PC-9 (cell line): ENCODE measurements at places on chromosomes 2 and 18. TPM values are rescaled to one million over a fixed set of nuclear protein-coding genes. Genes with fewer than 3 reads are reported as not detected.

DNA sequence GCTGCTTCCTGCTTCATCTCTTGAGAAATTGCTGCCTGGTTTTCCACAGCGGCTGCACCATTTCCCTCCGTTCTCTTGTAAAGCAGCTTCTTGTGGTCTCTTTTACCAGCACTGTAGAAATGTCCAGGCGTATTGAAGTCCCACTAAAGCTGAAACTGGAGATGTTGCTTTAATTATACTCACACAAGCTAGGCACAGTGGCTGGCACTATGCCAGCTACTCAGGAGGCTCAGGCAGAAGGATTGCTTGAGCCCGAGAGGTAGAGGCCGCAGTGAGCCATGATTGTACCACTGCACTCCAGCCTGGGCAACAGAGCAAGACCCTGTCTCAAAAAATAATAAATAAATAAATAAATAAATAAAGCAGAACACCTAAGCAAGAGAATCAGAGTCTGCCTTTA lies 19.2 kb upstream of the ATP9B start:
- H3K27ac ChIP-seq: no peak overlapping the region
- H3K27me3 ChIP-seq: peaks cover 74% of the 10 kb centered on the region
- no peak for DNase-seq
- H3K4me3 ChIP-seq: no peak overlapping the region

DNA sequence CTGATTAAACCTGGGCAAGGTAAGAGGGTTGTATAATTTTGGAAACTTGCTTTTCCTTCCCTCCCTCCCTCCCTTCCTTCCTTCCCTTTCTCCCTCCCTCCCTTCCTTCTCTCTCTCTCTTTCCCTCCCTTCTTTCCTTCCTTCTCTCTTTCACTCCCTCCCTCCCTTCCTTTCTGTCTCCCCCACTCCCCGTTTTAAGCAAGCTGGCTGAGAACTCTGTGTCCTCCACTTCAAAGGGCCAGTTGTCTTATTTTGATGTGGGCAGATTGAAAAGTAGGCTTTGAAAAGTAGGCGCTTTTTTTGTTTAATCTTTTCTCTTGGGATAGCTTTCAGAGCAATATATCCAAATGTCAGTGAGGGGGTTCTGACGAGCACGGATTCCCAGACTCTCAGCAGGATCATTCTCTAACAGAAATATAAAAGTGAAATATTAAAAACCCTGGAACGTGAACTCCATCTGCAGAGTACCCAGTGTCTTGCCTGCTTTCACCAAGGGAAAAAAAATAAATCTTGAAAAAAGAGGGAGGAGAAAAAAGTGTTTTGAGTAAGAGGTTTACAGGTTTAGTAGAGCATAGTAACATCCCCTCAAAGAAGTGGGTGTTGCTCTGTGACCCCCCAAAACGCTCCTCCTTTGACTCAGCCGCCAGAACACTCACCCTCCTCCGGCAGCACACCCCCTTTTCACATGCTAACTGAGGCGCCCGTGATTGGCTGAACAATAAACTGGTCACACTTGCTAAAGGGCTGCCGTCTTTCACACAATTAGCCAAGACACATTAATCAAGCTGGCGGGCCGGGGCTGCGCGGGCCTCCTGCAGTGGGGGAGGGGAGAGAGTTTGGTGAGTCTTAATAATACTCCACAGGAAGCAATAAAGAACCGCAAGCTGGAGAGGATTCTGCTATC lies 52.2 kb downstream of the CDK15 start:
- H3K27ac ChIP-seq: no peak overlapping the region
- no peak for DNase-seq
- H3K4me1 ChIP-seq: peaks cover 15% of the 10 kb centered on the region
- no peaks in the 10 kb centered on the region for H3K27me3 ChIP-seq
- no peaks in the 10 kb centered on the region for H3K36me3 ChIP-seq

GRCh38 chr2:123127236-123127635 lies 897.9 kb upstream of the CNTNAP5 start:
- H3K4me1 ChIP-seq: no peaks in the 10 kb centered on the region
- H3K4me3 ChIP-seq: no peak overlapping the region
- H3K36me3 ChIP-seq: no peaks in the 10 kb centered on the region
- H3K27ac ChIP-seq: no peak overlapping the region
- H3K27me3 ChIP-seq: no peaks in the 10 kb centered on the region
- DNase-seq: no peak

- H3K4me1 ChIP-seq: peaks cover 15% of the 10 kb centered on the region
- no peaks in the 10 kb centered on the region for H3K27me3 ChIP-seq
- no peaks in the 10 kb centered on the region for H3K36me3 ChIP-seq
Measured at GRCh38 chr2:108534584-108535356, 500 bp downstream of the LIMS1 start.

DNA sequence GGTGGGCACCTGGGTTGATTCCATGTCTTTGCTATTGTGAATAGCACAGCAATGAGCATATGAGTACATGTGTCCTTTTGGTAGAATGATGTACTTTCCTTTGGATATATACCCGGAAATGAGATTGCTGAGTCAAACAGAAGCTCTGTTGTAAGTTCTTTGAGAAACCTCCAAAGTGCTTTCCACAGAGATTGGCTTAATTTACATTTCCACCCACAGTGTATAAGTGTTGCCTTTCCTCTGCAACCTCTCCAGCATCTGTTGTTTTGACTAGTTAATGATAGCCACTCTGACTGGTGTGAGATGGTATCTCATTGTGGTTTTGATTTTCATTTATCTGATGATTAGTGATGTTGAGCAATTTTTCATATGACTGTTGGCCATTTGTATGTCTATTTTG lies 194.8 kb downstream of the ZNF804A start:
- H3K27me3 ChIP-seq: no peaks in the 10 kb centered on the region
- no peaks in the 10 kb centered on the region for H3K36me3 ChIP-seq

DNA sequence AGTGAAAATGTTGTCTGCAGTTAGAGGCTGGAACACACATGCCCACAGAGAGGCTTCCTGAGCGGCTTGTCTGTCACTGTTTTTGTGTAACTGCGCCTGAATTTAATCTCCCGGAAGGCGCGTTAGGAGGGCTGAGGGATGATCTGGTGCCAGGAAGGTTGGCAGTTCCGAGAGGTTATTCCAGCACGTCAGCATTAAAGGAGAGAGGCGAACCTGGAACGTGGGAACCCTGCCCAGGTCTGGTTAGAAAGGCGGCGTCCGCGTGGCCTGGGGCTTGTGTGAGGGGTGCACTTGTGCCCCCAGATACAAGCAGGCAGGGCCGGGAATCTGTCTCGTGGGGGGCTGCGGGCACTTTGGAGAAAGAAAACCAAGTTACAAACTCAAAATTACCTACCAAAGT lies 75.3 kb downstream of the NFATC1 start:
- no peaks in the 10 kb centered on the region for H3K4me1 ChIP-seq
- DNase-seq: no peak
- no peaks in the 10 kb centered on the region for H3K36me3 ChIP-seq

Gene PRKRA
- 87.0 and 93.3 TPM in 2 replicates for total RNA-seq

Gene SCYGR1
- not detected in 2 replicates for total RNA-seq

GRCh38 chr18:23101861-23102432 lies 33.3 kb upstream of the CABLES1 start:
- peak overlapping the region; percentile 97 for H3K27ac ChIP-seq
- H3K36me3 ChIP-seq: no peaks in the 10 kb centered on the region
- H3K4me3 ChIP-seq: peak overlapping the region; percentile 38; the same call in 1 of the 2 replicates
- H3K27me3 ChIP-seq: no peaks in the 10 kb centered on the region

Gene SERPINB3
- total RNA-seq: not detected in 2 replicates

DNA sequence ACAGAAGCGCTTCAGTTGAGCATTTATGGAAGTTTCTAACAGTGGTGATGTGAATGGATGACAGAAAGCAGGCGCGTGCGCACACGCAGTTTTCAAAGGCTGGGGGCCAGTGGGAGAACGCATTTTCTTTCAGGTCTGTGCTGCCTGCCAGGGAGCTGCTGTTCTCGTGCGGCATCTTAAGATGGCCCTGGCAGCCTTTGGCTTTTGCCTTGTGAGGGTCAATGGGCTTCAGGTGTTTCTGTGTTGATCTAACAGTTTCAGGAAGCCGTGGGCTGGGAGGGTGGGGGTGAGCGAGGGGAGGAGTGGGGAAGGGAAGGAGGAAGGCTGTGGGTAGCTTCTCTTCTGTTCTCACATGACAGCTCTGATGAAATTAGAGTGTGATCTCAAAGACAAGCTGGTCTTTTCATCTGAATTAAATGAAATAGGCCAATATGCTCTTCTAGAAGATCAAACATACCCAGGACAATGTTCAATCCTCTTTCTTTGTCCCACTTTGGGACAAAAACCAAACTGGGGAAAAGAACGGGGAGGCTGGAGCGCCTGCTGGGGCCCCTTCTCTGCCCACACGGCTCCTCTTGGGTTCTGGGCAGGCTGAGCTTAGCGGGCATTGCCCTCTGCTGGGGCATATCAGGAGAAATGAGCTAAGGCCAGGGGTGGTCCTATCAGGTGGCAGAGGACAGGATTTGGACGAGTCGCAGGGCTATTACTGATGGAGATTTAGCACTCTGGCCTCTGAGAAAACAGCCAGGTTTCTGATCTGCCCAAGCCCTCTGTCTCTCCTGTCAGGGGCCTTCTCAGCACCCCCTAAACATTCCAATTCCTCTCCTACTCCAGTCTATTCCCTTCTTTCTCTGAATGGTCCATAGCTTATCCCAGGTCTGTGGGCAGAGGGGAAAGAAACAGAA lies 126.2 kb upstream of the LGALSL start:
- H3K4me3 ChIP-seq: no peak overlapping the region
- H3K36me3 ChIP-seq: no peaks in the 10 kb centered on the region
- no peak overlapping the region for H3K27ac ChIP-seq
- H3K27me3 ChIP-seq: no peaks in the 10 kb centered on the region
- DNase-seq: no peak
- peaks cover 27% of the 10 kb centered on the region for H3K4me1 ChIP-seq

GRCh38 chr18:49207361-49207760 lies 253.1 kb downstream of the DYM start:
- no peaks in the 10 kb centered on the region for H3K27me3 ChIP-seq
- peak overlapping the region; percentile 31; the same call in 1 of the 2 replicates for H3K27ac ChIP-seq
- H3K4me1 ChIP-seq: peaks cover 16% of the 10 kb centered on the region
- H3K36me3 ChIP-seq: no peaks in the 10 kb centered on the region
- DNase-seq: peak; percentile 82

- H3K4me1 ChIP-seq: peaks cover 9% of the 10 kb centered on the region
- H3K36me3 ChIP-seq: no peaks in the 10 kb centered on the region
- H3K27ac ChIP-seq: no peak overlapping the region
- no peak for DNase-seq
Measured at GRCh38 chr2:226407135-226407534, 392.5 kb downstream of the IRS1 start.

DNA sequence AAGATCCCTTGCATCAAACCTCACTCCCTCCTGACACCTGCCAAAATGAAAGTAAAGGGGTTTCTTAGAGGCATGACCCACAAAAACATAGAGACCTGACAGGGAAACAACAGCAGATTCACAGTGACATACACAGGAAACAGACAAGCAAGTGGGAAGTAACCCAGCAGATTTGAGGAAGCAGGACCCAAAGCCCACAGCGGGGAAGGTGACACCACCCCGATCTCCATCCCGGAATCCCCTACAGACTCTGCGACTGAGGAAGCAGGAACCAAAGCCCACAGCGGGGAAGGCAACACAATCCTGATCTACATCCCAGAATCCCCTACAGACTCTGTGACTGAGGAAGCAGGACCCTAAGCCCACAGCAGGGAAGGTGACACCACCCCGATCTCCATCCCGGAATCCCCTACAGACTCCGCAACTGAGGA lies 21.6 kb downstream of the CIB4 start:
- 0 out of 2 replicates have a peak, but pooled peaks cover 8% of the 10 kb centered on the region for H3K4me1 ChIP-seq
- DNase-seq: no peak
- H3K27me3 ChIP-seq: peaks cover 23% of the 10 kb centered on the region; the same call in 1 of the 2 replicates
- no peak overlapping the region for H3K27ac ChIP-seq

GRCh38 chr2:154924531-154924930 lies 226.0 kb downstream of the KCNJ3 start:
- H3K36me3 ChIP-seq: no peaks in the 10 kb centered on the region

GRCh38 chr2:88171966-88172365 lies 1.8 kb downstream of the THNSL2 start:
- no peaks in the 10 kb centered on the region for H3K36me3 ChIP-seq
- no peaks in the 10 kb centered on the region for H3K27me3 ChIP-seq
- H3K4me1 ChIP-seq: 0 out of 2 replicates have a peak, but pooled peaks cover 5% of the 10 kb centered on the region
- no peak for DNase-seq
- H3K4me3 ChIP-seq: no peak overlapping the region

Gene IL36B
- not detected in 2 replicates for total RNA-seq

DNA sequence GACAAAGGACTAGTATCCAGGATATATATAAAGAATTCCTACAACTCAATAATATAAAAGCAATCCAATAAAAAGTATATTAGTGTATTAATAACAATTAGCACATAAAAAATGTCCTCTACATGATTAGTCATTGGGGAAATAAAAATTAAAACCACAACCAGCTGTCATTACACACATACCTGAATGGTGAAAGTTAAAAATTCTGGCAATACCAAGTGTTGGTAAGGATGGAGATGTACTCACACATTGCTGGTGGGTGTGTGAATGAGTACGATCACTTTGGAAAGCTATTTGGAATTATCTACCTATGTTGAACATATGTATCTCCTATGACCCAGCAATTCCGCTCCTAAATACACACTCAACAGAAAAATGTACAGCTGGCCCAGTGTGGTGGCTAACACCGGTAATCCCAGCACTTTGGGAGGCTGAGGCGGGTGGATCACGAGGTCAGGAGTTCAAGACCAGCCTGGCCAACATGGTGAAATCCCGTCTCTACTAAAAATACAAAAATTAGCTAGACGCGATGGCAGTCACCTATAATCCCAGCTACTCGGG lies 14.3 kb upstream of the NOL10 start:
- DNase-seq: peak; percentile 42
- H3K4me3 ChIP-seq: no peak overlapping the region
- no peaks in the 10 kb centered on the region for H3K27me3 ChIP-seq
- no peak overlapping the region for H3K27ac ChIP-seq

Gene CRYBA2
- total RNA-seq: not detected in 2 replicates

GRCh38 chr2:207792244-207792785 lies 22.6 kb upstream of the FZD5 start:
- H3K4me1 ChIP-seq: peaks cover 20% of the 10 kb centered on the region
- H3K36me3 ChIP-seq: no peaks in the 10 kb centered on the region
- H3K27ac ChIP-seq: peak overlapping the region; percentile 69
- H3K4me3 ChIP-seq: no peak overlapping the region

Gene KIF5C
- 0.07 and 0.23 TPM in 2 replicates for total RNA-seq

GRCh38 chr2:230886671-230887071 lies 21.9 kb downstream of the ITM2C start:
- H3K27ac ChIP-seq: no peak overlapping the region
- no peaks in the 10 kb centered on the region for H3K4me1 ChIP-seq
- no peaks in the 10 kb centered on the region for H3K36me3 ChIP-seq
- no peak for DNase-seq
- no peak overlapping the region for H3K4me3 ChIP-seq
- H3K27me3 ChIP-seq: no peaks in the 10 kb centered on the region

DNA sequence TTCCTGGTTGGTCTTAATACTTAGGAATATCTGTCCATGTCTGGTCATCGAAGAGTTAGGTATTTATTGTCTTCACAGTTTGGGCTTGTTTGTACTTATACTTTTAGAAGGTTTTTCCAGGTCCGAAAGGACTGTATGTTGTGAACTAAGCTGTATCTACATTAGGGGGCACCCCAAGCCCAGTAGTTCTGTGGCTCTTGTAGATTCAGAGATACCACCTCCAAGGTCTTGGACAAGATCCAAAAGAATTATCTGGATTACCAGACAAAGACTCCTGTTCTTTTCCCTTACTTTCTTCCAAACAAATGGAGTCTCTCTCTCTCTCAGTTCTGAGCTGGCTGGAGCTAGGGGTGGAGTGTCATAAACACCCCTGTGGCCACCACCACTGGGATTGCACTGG lies 328.7 kb downstream of the ZNF804A start:
- H3K36me3 ChIP-seq: no peaks in the 10 kb centered on the region
- H3K4me1 ChIP-seq: no peaks in the 10 kb centered on the region
- no peak overlapping the region for H3K27ac ChIP-seq
- no peak for DNase-seq
- H3K4me3 ChIP-seq: no peak overlapping the region
- H3K27me3 ChIP-seq: no peaks in the 10 kb centered on the region

Gene NEU4
- 0.90 and 0.92 TPM in 2 replicates for total RNA-seq
